ENCODE measurements at places on chromosomes 12 and 14.

GRCh38 chr12:25041006-25041741 lies 92.3 kb upstream of the BCAT1 start:
- DNase-seq: no peak

DNA sequence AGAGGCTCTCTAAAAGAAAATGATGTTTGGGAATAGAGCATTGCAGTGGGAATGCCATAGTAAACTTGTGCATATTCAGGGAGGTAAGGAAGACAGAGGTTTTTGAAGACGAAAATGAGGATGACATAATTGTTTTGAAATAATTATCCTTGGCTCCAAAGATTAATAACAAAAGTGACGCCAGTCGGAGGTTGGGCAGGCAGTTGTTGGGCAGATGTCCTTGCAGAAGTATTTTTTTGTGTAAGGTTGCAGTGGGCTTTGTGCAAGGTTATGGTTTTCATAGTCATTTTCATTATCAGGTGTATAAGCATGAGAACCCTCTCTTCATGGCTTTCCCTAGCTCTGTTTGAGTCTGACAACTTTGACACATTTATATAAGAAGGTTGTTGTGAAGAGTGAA lies 35.3 kb downstream of the METAP2 start:
- DNase-seq: no peak

DNA sequence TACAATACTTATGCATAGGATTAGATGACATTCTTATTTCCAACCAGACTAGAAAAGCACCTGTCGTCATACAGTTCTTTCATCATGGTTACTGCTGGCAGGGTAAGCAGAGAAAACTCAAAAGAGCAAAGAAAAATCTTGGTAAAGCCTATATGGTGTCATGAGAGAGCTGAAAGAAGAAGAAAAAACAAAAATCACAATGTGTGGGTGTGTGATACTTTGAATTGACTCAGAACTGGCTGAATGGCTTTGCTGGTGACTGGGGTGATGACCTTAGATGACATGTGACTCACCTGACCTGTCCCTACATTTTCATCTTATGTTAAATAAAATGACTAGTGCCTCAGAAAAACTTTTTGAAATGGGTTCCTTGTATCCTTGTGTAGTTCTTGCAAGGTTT lies 278.1 kb upstream of the LMO3 start:
- no peak for DNase-seq

DNA sequence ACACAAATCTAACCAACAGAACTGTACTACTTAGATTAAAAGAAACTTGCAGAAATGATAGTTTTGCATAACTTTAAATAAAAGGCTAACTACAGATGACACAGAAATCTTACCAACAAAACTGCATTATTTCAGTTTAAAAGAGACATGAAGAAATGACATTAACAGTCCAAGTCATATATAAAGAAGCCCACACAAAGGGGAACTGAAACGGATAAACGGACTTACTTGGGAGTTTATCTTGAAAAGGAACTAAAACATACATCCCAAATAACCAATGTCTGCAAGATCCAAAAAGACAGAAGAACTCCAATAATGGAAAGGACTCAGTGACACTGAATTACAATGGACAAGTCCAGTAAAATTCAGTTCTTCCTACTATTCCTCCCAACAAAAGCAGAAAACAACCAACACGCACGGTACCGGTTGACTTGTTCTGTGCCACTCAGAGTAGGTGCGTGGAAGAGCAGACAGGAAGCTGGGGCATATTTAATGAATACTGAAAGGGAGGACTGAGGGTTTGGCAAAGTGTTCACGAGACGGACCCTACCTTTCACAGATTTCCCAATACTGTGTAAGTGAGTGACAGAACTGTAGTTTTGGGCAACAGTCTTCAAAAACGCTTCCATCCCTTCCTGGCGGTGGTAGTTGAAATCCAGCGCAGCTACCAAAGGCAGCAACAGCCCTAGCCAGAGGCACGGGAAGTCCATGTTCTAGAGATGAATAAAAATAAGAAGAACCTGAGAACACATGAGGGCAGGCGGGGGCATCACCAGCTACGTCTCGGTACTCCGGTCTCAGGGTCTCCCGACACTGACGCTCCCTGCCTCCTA lies 627 bp downstream of the CPM start:
- no peak for DNase-seq

GRCh38 chr12:63764481-63764880 lies 15.2 kb upstream of the RXYLT1 start:
- DNase-seq: no peak

DNA sequence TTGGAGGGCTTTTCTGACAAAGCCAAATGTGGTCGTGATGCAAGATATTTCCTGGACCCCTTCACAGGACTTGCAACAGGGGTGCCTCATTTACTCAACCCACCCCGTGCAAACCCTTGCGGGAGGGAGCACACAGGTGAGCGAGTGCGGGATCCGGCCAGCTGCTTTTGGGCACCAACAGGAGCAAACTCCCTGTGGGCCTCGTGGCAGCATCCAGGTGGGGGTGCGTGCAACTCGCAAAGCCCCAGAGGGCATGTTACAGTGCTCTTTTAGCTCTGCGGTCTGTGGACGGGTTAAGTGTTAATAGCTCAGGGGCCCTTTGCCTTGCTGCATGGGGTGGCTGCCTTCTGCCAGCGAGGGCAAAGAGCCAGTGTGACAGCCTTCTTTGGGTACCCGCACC lies 707.6 kb upstream of the MDGA2 start:
- no peak for DNase-seq

DNA sequence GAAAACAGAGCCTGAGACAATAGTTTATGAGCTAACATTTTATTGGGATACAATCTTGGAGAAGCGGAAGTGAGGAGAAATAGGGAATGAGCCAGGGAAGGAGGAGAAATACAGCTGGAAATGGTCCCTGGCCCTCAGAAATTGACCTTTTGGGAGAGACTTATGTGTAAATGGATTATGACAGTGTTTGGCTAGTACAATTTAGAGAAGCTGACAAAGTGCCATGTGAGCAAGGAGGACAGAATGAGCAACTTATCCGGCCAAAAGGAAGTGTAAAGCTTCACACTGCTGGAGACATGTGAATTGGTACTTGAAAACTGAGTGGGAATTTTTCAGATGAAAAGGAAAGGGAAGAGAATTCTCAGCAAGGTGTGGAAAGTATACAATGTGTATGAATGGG lies 2.9 kb downstream of the GLIPR1 start:
- DNase-seq: no peak

GRCh38 chr12:5889381-5890047 lies 55.5 kb downstream of the ANO2 start:
- DNase-seq: no peak

DNA sequence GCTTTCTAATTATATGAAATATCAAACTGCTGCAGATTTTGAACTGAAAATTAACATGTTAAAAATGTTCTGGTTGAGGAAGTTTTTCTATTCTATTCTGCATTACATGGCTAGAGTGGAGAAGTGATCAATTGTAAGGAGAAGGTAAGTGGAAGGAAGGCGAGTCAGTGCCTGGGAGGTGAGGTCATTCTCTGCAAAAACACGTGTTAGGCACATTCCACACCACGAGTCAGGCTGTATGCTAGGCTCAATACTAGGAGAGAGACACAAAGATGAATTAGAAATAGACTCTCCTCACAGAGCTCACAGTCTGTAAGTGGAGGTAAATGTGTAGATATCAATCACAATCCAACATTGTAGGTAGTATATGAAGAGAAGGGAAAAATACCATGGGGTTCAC lies 194.1 kb downstream of the NOVA1 start:
- DNase-seq: no peak

DNA sequence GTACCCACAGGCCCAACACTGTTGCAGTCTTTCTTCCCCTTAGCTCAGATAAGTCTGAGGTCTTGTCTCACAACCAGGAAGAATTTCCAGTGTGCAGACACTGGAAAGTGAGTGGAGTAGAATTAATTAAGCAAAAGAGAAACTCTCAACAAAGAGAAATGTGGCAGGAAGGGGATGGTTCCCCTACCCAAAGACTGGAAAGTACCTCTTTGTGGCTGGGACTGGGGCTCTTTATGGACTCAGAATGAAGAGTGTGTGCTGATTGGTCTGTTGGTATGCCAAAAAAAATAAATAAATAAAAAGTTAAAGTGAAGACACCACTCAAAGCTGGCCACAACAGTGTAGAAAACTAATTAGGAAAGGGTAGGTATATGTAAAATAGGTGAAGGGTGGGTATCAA lies 26.4 kb downstream of the GLIPR1L1 start:
- DNase-seq: no peak

GRCh38 chr12:31005256-31005943 lies 68.3 kb upstream of the DDX11 start:
- no peak for DNase-seq

DNA sequence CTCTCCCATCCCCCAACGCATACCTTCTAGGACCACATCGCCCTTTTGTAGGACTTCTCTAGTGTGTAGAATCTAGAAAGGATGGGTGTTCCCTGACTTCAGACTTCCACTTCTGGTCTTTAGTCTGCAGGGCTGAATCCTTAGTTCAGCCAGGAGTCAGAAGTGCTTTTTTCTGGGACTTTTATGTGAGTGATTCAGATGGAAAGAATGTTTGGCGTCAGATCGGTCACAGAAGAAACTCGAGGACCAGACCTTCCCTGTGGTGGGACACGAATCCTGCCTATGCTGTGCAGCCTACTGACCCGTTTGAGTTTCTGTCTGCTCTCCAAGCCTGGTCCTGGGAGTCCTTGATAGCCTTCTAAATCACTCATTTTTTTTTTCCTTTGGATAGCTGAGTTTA lies 165.4 kb upstream of the SSTR1 start:
- peak; percentile 62 for DNase-seq

DNA sequence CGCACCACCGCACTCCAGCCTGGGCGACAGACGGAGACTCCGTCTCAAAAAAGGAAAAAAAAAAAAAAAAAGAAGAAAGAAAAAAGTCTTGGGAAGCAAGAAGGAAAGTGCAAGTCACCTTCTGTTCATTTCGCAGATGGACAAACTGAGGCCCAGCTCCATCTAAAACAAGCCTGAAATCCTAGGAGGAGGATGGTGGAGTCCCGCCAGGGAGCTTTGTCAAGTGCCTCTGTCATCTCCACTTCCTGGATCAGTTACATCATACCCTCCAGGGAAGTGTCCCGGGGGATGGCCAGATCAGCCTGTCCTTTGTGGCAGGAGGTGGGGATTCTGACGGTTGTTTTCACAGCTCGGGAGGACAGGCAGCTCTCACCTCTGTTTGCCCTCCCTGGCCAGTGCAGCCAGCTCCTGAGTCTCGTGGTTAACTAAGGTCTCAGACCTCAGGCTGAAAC lies 8.7 kb upstream of the SDSL start:
- DNase-seq: peak; percentile 32
